ENCODE measurements at places on chromosomes 4 and X.

DNA sequence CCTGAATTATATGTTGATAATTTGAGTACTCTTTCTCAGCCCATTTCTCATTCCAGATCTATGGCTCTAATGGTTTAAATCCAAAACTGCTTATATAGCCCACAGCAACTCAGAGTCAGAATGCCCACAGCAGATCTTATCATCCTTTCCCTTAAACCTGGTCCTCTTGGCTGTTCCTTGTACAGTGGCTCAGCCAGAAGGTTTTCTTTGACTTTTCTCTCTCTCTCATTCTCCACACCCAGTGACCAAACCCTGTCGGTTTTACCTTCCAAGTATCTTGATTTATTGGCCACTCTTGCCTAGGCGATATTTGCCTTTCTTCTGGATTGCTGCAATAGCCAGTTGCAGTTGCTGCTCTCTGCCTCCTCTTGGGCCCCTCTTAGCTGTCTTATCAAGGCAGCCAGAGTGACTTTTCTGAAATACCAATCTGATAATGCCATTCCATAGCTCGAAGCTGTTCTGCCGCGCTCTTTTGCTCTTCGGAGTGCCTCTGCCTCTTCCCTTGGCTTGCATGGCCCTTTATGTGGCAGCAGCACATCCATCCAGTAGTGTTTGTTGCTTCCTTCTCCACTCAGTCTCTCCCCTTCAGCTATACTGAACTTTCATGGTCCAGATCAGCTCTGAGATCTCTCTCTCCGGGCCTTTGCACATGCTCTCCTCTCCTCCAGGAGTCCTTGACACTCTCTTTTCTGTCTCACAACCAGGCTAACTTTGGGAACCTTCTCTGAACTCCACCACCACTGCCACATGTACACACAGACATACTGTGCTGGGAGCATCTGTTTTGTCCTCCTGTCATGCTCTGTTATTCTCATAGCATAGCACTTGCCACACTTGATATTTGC is 11.8 kb downstream of the GAB1 start:
- no peak for DNase-seq

DNA sequence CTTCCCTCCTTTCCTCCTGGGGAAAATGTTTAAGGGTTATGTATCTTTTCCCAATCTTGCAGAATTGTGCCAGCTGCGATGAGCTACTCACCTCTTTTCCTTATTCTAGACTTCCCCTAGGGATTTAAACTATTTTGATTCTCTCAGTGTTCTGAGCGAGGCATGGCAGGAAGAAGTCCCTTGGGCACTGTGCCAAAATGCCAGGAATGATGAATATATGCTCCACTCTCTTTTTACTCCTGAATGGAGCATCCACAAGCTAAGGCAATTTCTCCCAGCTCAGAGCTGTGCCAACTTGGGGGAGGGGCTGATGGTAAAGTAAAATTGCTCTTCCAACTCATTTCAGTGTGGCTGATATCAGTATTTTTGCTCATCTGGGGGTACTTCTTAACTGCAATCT is 4.0 kb upstream of the C4orf17 start:
- no peak for DNase-seq

GRCh38 chrX:13469963-13470684 is 99.3 kb upstream of the EGFL6 start:
- no peak for DNase-seq

GRCh38 chr4:72186714-72187113 is 154.9 kb downstream of the NPFFR2 start:
- DNase-seq = no peak

DNA sequence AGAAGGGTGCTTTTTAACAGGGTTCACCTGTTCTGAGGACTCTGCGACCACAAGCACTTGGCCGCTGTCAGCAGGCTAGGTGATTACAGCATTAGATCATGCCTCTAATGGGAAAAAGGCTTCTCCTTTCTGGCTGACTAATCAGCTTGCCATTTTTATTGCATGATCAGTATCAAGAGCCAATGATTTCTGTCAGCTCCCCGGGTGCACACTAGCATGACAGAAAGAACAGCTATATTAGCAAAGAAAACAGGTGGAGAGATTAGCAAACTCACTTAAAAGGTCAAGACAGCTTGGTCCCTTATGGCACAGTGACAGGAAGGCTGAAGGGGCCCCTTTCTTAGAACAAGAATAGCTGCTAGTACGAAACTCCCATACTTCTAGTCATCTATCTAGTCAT is 170.0 kb downstream of the SMIM20 start:
- DNase-seq = no peak
